RKO (cell line): ENCODE measurements at places on chromosomes 3 and 15.

GRCh38 chr15:89628301-89628700, 27.0 kb downstream of the KIF7 start:
- no peak for DNase-seq

GRCh38 chr3:52222319-52223221, 2.9 kb downstream of the TLR9 start:
- no peak for DNase-seq

- no peak for DNase-seq
Measured at GRCh38 chr3:171838218-171838720, 4.9 kb upstream of the TMEM212 start.

DNA sequence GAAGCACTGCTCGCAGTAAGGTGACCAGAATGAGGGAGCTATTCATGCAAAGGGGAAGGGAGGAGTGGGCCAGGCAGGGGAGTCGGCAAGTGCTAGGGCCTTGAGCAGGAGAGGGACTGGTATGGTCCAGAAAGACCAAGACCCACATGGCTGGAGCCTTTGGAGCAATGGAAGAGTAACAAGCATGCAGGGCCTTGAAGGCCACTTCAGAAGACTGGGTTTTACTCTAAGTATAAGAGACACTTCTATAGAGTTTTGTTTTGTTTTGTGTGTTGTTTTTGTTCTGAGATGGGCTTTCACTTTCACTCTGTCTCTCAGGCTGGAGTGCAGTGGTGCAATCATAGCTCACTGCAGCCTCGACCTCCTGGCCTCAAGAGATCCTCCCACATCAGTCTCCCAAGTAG, 42.0 kb downstream of the BFSP2 start:
- DNase-seq: no peak

DNA sequence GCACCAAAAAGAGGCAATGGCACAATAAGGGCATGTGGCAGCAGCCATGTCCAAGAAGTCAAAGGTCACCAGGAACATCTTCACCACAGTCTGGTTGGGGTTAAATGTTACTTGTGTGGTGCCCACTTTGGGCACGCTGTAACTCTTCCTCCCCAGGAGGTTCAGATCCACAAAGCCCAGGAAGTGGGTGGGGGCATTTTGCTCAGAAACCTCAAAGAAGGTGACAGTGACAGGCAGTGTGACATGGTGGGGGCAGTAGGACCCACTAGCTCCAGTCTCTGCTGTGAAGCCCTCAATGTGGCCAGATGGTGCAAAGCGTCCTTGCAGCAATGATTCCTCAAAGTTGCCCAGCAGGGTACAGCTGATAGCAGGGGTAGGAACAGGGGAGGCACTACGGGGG, 5.8 kb downstream of the ZNF80 start:
- no peak for DNase-seq

- DNase-seq: no peak
Measured at GRCh38 chr3:191740712-191741111, 279.7 kb downstream of the PYDC2 start.

GRCh38 chr3:108487439-108487838, 23.0 kb downstream of the MYH15 start:
- DNase-seq: no peak

DNA sequence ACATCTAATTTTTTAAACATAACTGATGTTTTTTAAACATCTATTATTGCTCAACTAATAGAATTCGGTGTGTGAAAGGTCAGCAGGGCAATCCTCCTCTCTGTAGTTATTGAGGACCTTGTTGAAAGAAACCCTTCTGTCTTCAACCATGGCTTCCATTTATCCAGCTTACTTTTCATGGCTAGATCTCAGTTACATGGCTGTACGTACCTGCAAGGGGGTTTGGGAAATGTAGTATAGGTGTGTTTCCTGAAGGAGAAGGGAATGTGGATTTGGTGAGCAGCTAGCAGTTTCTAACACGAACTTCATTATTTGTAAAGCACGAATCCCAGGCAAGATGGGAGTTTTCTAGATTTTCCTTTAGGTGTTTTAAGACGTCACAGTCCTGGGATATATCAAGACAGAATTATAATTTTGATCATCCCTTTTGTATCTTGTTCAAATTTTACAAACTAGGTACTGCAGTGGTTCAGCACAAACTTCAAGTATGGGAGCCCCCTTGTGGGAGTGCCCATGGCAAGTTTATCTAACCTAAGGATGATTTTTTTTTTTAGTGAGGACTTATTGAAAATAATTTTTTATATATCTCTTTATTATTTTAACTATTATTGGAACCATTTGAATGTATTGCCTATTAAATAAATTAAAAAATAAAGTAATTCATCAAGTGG, 41.6 kb downstream of the FBXL2 start:
- no peak for DNase-seq

DNA sequence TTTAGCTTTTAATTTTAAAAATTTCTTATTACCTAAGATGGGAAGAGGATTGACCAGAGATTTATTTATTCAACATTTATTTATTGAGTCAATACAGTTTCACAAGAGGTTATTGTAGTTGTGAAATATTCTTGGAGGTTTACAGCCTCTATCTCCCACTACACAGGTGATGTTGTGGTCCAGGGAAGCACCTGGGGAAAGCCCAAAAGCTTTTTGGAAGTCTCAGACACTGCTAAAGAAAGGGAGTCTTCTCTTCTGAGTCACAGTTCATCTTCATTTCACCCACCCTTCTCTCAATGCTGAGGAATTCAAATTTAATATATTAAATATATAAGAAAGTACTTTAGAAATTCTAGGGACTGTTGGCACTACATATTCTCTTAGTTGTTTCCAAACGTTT, 41.8 kb downstream of the SERPINI1 start:
- no peak for DNase-seq

DNA sequence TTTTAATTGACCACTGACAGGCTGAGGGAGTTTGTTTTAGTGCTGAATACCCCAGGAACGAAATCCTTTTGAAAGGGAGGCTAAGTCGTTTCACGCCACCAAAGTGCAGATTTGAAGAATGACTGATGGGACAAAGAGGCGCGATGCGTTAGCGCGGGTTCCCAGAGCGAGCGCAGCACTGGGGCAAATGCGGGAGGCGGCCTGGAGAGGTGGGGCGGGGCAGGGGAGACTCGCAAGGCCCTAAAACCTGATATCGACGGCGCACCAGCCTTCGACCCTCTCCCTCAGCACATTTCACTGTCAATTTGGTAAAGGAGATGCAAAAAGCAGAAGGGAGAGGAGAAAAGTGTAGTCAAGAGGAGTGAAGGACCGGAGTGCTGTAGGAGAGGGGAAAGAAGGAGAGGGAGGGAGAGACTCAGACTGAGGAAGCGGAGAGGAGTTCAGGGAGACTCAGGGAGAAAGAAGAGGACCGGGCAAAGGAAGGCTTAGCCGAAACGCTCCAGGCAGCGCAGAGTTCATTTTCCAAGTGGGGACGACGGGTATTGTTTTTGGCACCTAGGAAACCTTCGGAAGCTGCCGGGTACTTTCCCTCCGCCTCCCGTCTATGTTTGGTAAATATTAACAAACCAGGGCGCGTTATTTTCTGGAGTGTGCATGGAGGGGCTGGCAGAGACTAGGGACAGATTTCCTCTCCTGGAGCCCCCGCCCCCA, 3.8 kb upstream of the FOXB1 start:
- no peak for DNase-seq
